ENCODE measurements at places on chromosomes 7 and 10.

DNA sequence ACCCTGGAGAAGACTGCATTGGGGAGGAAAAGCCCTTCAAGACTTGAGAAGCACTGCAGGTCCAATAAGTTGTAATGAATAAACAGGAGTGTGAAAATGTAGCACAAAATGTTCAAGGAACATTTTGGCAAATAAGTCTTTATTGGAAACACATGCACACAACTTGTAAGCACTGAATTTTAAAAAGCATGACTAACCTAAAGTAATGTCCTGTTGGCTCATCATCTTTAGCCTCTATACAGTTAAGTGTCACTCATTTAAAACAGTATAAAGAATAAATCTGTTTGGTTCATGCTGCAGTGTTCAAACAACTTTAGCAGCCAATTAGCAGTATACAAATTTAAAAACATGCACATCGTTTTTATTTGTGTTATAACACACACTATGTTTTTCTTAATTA is 108.6 kb downstream of the CDK6 start:
- no peak for DNase-seq

DNA sequence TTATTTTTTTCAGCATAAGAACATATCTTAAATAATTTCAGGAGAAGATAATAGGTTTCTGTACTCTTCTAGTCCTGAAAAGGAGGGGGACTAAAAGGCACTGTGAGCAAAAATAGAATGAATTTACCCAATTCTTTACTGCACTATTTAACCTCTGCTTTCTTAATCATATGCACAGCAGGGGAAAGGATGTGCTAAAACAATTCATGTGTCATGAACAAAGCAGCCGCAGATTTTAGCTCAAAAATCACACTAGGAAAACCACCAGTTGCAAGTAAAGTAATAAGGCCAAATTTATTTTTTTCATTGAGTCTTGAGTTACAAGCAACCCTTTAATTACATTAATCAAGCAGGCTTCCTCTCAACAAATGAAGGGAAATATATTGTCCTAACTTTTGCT is 80.1 kb downstream of the CABCOCO1 start:
- DNase-seq: no peak

- DNase-seq: no peak
Measured at GRCh38 chr10:83801983-83802382, 337.3 kb upstream of the GHITM start.

DNA sequence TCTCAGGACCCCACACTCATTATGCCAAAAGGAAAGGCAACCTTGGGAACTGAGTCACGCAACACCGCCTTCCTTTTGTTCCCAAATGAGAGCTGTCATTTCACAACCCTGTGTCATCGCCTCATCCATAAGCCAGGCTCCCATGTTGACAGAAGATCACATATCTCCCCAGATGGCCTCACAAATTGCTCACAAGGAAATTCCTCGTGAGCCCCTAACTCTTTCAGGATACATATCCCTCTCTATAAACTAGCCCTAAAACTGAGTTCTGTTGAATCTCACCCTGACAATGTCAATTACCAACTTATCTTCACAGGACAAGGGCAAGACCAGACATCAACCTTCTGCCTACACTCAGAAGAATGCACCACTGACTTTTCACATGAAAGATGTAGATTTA is 22.6 kb downstream of the CCDC3 start:
- no peak for DNase-seq

- DNase-seq: no peak
Measured at GRCh38 chr10:100803908-100804307, 58.5 kb downstream of the PAX2 start.

- no peak for DNase-seq
Measured at GRCh38 chr7:151895631-151896031, 18.7 kb upstream of the PRKAG2 start.

DNA sequence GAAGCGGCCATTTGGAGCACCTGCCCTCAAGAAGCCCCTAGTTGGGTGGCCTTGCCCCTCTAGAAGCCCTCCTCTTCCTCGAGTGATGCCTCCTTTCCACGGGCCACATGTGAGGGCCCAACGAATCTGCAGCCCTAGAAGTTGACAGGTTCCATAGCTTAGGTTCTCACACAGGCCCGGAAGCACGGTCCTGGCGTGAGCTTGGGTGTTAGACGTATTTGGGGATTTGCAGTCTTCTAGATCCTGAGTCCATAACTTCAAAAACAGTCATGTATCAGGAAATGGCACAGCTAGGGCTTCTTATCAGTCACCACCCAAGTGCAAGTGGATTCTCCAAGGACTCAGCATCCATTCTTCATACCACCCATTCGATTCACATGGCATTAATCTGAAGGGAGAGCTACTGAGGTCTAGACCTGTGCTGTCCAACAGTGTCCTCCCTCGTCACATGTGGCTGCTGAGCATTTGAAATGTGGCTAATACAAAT is 477 bp upstream of the FBXW4 start:
- DNase-seq: no peak

DNA sequence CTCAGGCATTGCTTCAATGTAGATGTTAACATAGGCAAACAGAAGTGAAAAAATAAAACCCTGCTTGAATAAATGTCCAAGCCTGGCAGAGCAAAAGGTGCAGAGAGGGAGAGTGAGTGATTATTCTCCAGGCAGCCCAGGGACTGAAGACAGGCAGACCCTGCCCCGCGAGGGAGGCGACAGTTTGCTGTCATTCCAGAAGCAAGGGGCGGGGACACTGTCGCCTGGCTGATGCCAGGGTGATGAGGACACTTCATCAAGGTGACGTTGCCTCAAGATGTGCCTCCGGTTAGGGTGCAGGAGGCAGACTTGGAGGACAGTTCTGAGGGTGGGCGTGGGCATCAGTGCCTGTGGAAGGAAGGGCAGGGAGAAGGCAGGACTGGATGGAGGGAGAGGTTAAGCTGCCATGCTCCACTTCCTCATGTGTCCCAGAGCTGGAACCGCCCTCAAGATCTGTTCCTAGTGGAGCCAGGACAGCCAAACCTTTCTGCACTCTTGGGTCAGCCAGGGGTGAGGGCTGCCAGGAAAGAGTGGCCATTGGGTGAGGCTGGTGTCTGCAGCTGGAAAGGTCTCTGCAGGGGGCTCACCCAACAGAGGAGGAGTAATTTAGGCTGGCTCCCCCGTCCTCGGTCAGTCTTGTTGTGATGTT is 560.5 kb upstream of the MKI67 start:
- DNase-seq: no peak

DNA sequence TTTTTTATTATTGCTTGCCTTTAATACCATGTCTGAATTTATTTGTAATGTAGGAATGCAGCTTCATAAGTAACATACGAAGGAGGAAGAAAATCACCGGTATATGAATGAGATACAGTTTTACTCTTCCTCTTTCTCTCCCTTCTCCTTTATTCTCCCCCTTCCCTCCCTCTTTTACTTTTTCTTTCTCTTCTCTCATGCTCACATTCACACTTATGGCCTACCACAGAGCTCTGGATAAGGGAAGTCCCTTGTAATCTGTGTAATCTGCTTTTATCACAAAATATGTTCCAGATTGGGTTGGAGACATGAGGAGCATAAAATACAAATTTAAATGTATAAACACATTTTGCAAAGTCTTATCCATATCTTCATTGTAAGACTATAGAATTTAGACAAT is 59.4 kb downstream of the MDFIC start:
- DNase-seq: no peak

DNA sequence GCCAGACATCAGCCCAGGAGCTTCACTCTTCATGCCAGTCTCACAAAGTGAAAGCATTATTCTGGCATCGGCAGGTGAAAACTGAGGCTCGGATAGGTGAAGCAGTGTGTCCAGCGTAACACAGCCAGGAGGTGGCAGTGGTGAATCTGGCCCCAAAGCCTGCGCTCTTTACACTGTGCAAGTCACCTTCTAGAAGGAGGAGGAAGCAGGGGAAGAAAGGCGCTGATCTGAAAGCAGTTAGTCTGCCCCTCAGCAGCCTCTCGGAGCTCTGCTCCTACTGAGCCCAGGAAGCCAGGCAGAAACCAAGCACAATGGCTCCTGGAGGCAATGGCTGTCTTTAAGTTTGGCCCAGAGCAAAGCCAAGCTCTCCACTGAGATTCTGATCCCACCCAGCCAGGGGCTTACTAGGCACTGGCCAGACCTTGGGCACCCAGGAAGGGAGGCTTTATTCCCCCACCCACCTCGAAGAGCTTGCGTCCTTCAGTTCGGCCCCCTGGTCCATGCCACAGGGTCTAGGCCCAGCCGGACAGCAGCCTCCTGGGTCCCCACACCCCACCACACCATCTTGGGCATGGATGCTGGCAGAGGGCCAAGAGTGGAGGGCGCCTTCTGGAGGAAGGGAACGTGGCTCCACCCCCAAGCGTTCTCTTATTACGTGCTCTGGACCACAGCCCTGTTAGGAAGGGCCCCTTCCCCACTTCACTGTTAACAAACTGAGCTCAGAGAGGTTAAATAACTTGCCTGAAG is 104.5 kb downstream of the GRID1 start:
- DNase-seq: no peak

DNA sequence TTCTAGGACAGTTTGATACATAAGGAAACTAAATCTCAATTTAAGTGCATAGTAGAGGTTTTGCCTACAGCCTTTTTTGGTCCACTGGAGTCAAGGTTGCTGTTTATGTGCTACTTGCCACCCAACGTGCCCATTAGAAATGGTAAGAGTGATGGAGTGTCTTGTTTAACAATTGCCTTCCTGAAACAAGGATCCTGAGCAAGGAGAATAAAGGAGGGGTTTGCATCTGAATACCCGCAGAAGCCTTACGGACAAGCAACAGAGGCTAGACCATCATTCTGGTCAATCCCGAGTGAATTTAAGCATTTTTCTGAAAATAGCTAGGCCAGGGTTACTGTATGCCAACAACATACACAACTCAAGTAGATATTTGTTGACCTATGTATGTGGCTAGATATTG is 63.6 kb downstream of the MARCHF5 start:
- no peak for DNase-seq

DNA sequence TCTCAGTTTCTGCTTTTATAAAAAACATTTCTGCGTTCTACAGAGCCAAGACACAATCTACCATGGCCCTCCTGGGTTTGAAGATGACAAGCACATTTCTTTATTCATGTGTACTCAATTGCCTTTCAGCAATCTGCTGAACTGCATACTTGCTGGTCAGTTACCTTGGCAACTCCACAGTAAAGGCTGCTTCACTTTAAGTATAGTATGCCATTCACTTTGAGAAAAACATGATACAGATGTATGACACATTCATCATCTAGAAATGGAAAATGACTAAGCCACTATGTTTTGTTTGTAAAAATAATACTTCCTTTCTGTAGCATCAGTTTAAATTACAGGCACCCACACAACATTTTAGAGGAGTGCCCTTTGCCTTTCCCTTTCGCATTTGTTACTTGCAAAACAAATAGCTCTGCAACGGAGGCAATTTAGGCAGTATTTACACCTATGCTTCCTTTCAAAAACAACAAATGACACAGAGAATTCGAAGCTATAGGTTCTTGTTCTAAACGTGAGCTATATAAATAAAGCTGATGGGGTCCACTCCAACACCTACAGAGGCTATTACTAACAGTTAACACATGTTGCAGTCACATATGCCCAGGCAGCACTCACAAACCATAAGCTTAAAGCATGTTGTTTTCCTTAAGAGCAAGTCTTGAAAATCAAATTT is 23.5 kb downstream of the SGCE start:
- DNase-seq: no peak

GRCh38 chr10:36492590-36493515 is 632.5 kb upstream of the ANKRD30A start:
- DNase-seq: no peak

- no peak for DNase-seq
Measured at GRCh38 chr7:37592366-37592765, 91.2 kb upstream of the GPR141 start.

GRCh38 chr10:72663971-72664370 is 28.0 kb upstream of the MCU start:
- DNase-seq: no peak

DNA sequence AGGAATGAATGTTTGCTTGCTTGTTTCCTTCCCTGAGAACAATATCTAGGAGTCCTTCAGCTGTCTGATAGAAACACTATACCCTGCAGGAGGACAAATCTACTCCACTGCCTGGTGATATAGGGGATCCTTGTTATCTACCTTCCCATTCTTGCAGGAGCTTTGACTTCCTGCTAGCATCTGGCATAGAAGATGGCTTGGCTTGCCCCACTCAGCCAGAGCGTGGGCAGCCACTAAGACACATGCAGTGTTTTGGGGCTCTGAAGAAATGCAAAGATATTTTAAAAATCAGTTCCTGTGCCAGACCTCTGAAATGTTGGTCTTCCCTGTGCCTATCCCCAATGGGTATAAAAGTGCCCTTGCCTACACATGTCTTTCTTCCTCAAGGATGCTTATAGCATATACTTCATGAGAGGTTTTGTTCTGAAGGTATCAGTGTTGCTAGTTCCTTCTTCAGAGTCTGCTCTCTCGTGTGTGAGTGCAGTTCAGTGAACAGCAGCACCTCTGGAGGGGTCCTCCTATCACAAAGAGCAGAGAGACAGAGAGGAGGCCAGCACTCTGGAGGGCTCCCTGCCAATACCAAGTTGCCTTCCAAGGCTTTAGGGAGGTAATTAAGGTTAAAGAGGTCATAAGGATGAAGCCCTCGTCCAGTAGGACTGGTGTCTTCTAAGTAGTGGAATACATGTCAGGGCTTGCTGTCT is 149.1 kb upstream of the CALCR start:
- no peak for DNase-seq

GRCh38 chr7:41051535-41051934 is 651.4 kb downstream of the INHBA start:
- no peak for DNase-seq

- DNase-seq: no peak
Measured at GRCh38 chr10:89651916-89652573, 7.0 kb upstream of the PANK1 start.

- DNase-seq: no peak
Measured at GRCh38 chr10:4561296-4561695, 264.7 kb upstream of the AKR1E2 start.

DNA sequence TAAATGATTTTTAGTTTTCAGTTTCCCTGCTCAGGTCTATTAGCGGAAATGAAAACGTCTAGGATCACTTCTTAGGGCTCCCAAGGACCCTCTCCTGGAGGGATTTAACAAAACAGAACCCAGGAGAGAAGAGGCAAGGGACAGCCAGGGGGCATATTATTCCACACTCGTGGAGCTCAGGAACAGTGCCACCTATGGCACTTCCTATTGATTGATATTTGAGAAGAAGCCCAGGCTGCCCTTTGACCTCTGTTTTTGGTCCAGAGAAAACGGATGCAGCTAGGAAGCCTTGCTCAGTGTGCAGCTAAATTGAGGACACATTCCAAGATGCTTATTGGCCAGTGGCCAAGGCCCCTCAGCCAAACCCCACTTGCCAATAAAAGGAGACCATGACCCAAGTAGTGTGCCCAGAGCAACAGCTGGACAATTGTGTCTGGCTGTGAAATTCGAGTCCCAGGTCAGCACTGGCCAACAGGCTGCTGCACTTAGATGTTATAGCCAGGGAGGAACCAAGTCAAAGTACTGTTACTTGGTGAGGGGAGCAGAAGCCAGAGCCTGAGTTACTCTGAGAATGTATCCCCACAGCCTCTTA is 24.0 kb upstream of the GPNMB start:
- DNase-seq: no peak

GRCh38 chr7:92276460-92276864 is 30.7 kb downstream of the ANKIB1 start:
- no peak for DNase-seq

- no peak for DNase-seq
Measured at GRCh38 chr10:30813872-30814481, 184.4 kb upstream of the LYZL2 start.

GRCh38 chr10:132477398-132478340 is 59.9 kb upstream of the INPP5A start:
- DNase-seq: no peak

Data from stimulated activated naive CD8-positive, alpha-beta T cell treated with anti-CD3 and anti-CD28 coated beads, Interleukin-15, Interleukin-2, amounts not matched to agents 100 U/mL and 50 U/mL, for 24 hours (primary cell).